Effector memory CD8-positive, alpha-beta T cell (primary cell): ENCODE measurements at places on chromosomes 2 and 18.

- DNase-seq: no peak
These were observed 33.1 kb downstream of the IRS1 start for GRCh38 chr2:226766352-226767055.

GRCh38 chr18:8536922-8537321, 72.3 kb upstream of the RAB12 start:
- no peak for DNase-seq

- DNase-seq: no peak
These were observed 5.7 kb downstream of the LCT start for GRCh38 chr2:135831180-135831812.

GRCh38 chr2:27095745-27096651, 9.4 kb downstream of the KHK start:
- no peak for DNase-seq

DNA sequence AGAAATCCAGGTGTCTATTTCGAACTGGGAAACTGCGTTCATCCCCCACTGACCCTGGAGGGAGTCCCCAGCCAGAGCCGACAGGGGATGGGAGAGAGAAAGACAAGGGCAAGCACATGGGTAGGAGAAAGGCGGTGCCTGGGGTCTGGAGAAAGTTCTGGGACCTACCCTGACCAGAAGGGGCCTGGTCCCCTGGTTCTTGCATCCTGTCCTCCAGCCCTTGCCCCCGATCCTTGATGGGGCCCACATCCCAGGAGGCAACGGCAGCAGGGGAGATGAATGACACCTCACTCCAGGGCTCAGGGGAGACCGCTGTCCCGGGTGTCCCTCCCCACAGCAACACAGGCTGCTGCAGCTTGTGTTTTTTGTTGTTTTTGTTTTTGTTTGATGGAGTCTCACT, 4.9 kb downstream of the ADCY3 start:
- DNase-seq: no peak

GRCh38 chr2:79702905-79703304, 190.1 kb downstream of the CTNNA2 start:
- no peak for DNase-seq
